ENCODE measurements at places on chromosomes 4 and X. TPM values are rescaled to one million over a fixed set of nuclear protein-coding genes. Genes with fewer than 3 reads are reported as not detected.

GRCh38 chrX:70452143-70452733 is 7.6 kb downstream of the DLG3 start:
- H3K4me3 ChIP-seq: peak overlapping the region; percentile 46
- no peaks in the 10 kb centered on the region for H3K4me1 ChIP-seq
- no peaks in the 10 kb centered on the region for H3K36me3 ChIP-seq
- peak; percentile 24 for DNase-seq
- peak overlapping the region; percentile 87 for H3K27ac ChIP-seq
- peaks cover 74% of the 10 kb centered on the region for H3K27me3 ChIP-seq

GRCh38 chrX:139828033-139828432 is 104.8 kb downstream of the ATP11C start:
- no peak overlapping the region for H3K27ac ChIP-seq
- no peaks in the 10 kb centered on the region for H3K27me3 ChIP-seq
- no peak for DNase-seq
- no peak overlapping the region for H3K4me3 ChIP-seq

DNA sequence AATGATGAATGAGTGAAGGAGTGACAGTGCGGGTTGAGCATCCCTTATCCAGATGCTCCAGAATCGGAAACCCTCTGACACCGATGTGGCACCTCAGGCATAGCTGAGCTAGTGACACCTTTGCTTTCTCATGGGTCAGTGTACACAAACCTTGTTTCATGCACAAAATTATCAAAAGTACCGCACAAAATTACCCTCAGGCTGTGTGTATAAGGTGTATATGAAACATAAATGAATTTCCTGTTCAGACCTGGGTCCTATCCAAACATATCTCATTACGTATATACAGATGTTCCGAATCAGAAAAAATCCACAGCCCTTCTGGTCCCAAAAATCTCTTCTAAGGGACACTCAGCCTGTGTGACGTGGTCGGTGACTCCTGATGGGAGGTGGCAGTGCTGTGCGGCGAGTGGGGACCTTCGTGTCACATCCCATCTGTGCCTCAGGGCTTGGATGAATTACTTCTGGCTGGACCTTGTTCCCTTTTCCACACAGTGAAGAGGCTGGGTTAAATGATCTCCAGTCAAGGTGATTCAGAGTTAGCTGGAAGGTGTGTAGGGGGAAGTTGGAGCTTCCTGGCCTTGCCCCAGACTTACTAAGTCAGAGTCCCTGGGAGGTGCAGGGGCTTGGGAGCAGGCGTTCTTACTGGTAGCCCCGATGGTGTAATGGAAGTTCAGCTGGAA is 18.8 kb downstream of the RGS12 start:
- H3K27me3 ChIP-seq: no peaks in the 10 kb centered on the region
- H3K4me1 ChIP-seq: no peaks in the 10 kb centered on the region
- no peaks in the 10 kb centered on the region for H3K36me3 ChIP-seq
- H3K27ac ChIP-seq: no peak overlapping the region

Gene FGD1
- total RNA-seq: 3.3 TPM

- no peak overlapping the region for H3K27ac ChIP-seq
- no peak for DNase-seq
- H3K4me3 ChIP-seq: no peak overlapping the region
Observed at GRCh38 chr4:17794730-17795129, 13.3 kb upstream of the FAM184B start.

Gene ETDB
- total RNA-seq: not detected

DNA sequence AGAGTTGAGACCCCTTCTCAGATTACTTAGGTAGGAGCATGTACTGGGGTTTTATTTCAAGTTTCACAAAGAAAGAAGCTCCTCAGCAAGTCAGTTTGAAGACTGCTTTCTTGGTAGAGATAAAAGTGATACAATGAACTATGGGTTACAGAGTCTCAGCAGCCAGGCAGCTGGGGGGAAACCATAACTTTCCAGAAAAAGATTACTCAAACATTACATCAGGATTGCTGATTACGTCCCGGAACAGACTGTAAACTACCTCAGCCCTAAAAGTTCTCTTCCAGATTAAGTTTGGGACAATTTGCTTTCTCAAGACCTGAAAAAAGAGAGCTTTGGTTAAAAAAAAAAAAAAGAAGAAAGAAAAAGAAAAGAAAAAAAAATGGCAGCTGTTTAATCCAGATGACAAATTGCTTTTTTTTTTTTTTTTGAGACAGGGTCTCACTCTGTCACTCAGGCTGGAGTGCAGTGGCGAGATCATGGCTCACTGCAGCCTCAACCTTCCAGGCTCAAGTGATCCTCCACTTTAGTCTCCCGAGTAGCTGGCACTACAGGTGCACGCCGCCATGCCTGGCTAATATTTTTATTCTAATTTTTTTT is 16.6 kb downstream of the SAT1 start:
- H3K36me3 ChIP-seq: no peaks in the 10 kb centered on the region
- no peak for DNase-seq
- H3K4me1 ChIP-seq: no peaks in the 10 kb centered on the region
- H3K27ac ChIP-seq: no peak overlapping the region
- H3K27me3 ChIP-seq: no peaks in the 10 kb centered on the region
- no peak overlapping the region for H3K4me3 ChIP-seq

GRCh38 chrX:9003041-9003440 is 30.9 kb downstream of the FAM9B start:
- no peak overlapping the region for H3K27ac ChIP-seq
- peaks cover 5% of the 10 kb centered on the region for H3K27me3 ChIP-seq
- H3K36me3 ChIP-seq: no peaks in the 10 kb centered on the region

DNA sequence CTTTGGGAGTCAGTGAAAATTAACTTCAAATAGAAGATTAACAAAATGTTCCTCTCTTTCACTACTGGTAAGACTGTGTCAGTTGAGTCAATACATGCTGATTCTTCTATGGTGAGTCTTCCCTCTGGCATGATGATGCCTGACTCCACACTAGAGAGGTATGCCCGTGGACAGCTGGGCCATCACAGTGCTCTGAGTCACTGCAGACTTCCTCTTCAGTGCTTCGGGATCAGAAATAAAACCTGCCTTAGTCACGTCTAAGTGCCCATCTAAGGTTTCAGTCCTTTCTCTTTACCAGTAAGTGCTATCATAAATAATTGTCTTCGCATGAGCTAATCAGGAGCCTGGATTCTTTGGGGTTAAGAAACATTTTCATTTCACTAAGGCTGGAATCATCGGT is 1.6 kb upstream of the ASB5 start:
- no peaks in the 10 kb centered on the region for H3K4me1 ChIP-seq
- no peak for DNase-seq
- H3K27ac ChIP-seq: no peak overlapping the region
- H3K36me3 ChIP-seq: no peaks in the 10 kb centered on the region
- H3K4me3 ChIP-seq: no peak overlapping the region

GRCh38 chrX:48626401-48627298 is 29.4 kb downstream of the WDR13 start:
- H3K27me3 ChIP-seq: peaks cover 11% of the 10 kb centered on the region
- no peak overlapping the region for H3K4me3 ChIP-seq
- H3K36me3 ChIP-seq: no peaks in the 10 kb centered on the region
- DNase-seq: no peak

Gene TRAM1L1
- 2.6 TPM for total RNA-seq

Gene CCDC110
- total RNA-seq: 1.3 TPM

DNA sequence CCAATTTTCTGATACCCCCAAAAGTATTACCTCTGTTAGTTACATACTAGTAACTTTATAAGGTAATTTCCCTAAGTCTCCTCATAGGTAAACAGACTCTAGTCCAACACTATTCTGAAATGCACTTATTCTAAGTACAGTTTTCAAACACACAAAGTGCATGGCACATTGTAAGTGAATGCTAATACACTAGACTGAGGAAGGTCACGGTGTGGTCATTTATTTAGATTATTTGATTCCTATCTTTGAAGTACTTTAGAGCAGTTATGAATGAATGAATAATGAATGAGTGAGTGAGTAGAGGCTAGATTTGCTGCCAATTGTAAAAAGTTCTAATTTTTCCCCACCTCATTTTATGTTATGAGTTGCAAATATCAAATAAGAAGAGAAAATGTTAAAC is 132.8 kb upstream of the UGT8 start:
- no peaks in the 10 kb centered on the region for H3K27me3 ChIP-seq
- H3K4me3 ChIP-seq: no peak overlapping the region
- no peaks in the 10 kb centered on the region for H3K36me3 ChIP-seq

DNA sequence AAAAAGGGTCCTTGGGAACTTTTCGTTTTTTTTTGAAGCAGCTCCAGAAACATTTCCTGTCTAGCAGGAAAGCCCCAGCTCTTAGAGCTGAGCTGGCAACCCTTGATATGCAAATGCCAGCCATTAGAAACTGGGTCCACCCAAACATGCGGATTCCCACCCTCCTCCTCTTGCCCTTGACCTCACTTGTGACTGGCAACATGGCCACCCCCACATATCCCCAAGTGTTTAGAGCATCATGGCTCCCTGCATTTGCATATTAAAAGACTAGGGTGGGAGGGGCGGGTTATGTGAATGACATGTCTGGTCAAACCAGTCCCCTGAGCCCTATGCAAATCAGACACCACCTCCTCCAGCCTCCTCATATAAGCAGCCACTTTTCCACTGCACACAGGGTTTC is 671.1 kb downstream of the FAT4 start:
- H3K27ac ChIP-seq: no peak overlapping the region
- no peaks in the 10 kb centered on the region for H3K27me3 ChIP-seq
- H3K36me3 ChIP-seq: no peaks in the 10 kb centered on the region
- no peak for DNase-seq
- no peaks in the 10 kb centered on the region for H3K4me1 ChIP-seq

GRCh38 chr4:16897991-16898827 is at the start of gene LDB2:
Gene LDB2 (minus strand): TSS chr4:16898645.
- no peaks in the 10 kb centered on the region for H3K4me1 ChIP-seq
- H3K36me3 ChIP-seq: no peaks in the 10 kb centered on the region
- peak within 1 kb of the TSS; percentile 53 for H3K4me3 ChIP-seq
- H3K27ac ChIP-seq: peak within 1 kb of the TSS; percentile 85

- no peaks in the 10 kb centered on the region for H3K36me3 ChIP-seq
- H3K4me3 ChIP-seq: no peak overlapping the region
- DNase-seq: no peak
- no peak overlapping the region for H3K27ac ChIP-seq
- H3K27me3 ChIP-seq: no peaks in the 10 kb centered on the region
- no peaks in the 10 kb centered on the region for H3K4me1 ChIP-seq
Observed at GRCh38 chr4:150315691-150316090, 237.4 kb downstream of the DCLK2 start.

- H3K4me1 ChIP-seq: no peaks in the 10 kb centered on the region
- no peaks in the 10 kb centered on the region for H3K36me3 ChIP-seq
- no peak for DNase-seq
- H3K4me3 ChIP-seq: no peak overlapping the region
- no peak overlapping the region for H3K27ac ChIP-seq
Observed at GRCh38 chrX:131828482-131828881, 194.6 kb upstream of the STK26 start.

GRCh38 chr4:10589321-10589720 is 95.2 kb downstream of the CLNK start:
- no peak for DNase-seq
- H3K4me1 ChIP-seq: no peaks in the 10 kb centered on the region
- no peak overlapping the region for H3K27ac ChIP-seq
- no peaks in the 10 kb centered on the region for H3K27me3 ChIP-seq

Gene TRIM75
- total RNA-seq: not detected

Gene ADRA2C
- 1.6 TPM for total RNA-seq

- no peaks in the 10 kb centered on the region for H3K27me3 ChIP-seq
- peak overlapping the region; percentile 53 for H3K27ac ChIP-seq
- no peaks in the 10 kb centered on the region for H3K4me1 ChIP-seq
- H3K4me3 ChIP-seq: no peak overlapping the region
- DNase-seq: no peak
Observed at GRCh38 chr4:76610751-76611547, 175.9 kb downstream of the SHROOM3 start.

DNA sequence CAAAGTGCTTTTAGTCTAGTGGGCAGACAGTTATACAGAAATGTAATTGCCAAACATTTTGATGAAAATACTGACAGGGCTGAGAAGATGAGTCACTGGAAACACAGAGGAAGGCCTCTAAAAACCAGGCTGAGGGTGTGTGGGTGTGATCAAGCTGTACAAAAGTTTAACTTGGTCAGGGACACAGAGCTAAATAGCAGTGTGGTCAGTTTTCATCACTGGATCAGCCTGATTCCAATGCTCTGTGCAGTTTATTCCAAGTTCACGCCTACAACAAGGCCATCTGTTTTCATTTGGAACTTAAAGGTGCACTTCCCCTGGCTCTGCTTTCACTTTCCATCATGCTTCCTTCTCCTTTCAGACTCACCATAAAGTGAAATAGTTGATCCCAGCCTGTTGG is 10.6 kb downstream of the CENPVL3 start:
- H3K27me3 ChIP-seq: no peaks in the 10 kb centered on the region
- no peaks in the 10 kb centered on the region for H3K4me1 ChIP-seq
- no peaks in the 10 kb centered on the region for H3K36me3 ChIP-seq
- no peak for DNase-seq
- H3K4me3 ChIP-seq: no peak overlapping the region
- no peak overlapping the region for H3K27ac ChIP-seq

GRCh38 chr4:123587983-123588494 is 191.4 kb downstream of the SPRY1 start:
- peak overlapping the region; percentile 16 for H3K4me3 ChIP-seq
- peak overlapping the region; percentile 76 for H3K27ac ChIP-seq
- no peaks in the 10 kb centered on the region for H3K36me3 ChIP-seq
- H3K27me3 ChIP-seq: no peaks in the 10 kb centered on the region
- no peak for DNase-seq

Gene FAM184B
- 0.59 TPM for total RNA-seq

GRCh38 chr4:15148199-15148598 is 145.9 kb downstream of the CPEB2 start:
- no peak for DNase-seq
- no peaks in the 10 kb centered on the region for H3K4me1 ChIP-seq
- no peak overlapping the region for H3K27ac ChIP-seq
- no peaks in the 10 kb centered on the region for H3K36me3 ChIP-seq

Gene ANK2
- total RNA-seq: 36.7 TPM

Gene DCAF8L2
- total RNA-seq: not detected

DNA sequence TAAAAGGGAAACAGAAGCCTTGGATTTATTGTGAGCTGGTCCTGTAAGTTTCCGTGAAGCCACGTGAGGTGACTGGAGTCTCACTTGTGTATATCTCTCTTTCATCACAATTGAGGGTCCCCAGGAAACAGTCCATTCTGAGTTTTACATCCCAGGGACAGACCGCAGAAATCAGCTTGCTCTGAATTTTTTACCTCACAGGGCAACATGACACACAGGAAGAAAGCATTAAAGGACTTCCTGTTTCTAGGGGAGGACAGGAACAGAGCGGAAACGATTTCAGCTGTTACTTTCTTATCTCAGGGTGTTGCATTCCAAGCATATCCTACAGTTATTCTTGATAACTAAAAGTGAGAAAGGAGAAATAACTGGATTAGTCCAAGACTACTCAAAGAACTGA is 553.5 kb downstream of the TRAM1L1 start:
- H3K4me1 ChIP-seq: no peaks in the 10 kb centered on the region
- H3K36me3 ChIP-seq: no peaks in the 10 kb centered on the region
- H3K27ac ChIP-seq: no peak overlapping the region
- DNase-seq: no peak
- H3K27me3 ChIP-seq: no peaks in the 10 kb centered on the region
- no peak overlapping the region for H3K4me3 ChIP-seq

- no peaks in the 10 kb centered on the region for H3K4me1 ChIP-seq
- peak overlapping the region; percentile 71 for H3K27ac ChIP-seq
- no peak overlapping the region for H3K4me3 ChIP-seq
Observed at GRCh38 chrX:20361890-20362262, 95.2 kb upstream of the RPS6KA3 start.
